ENCODE measurements at places on chromosomes 7 and 10. TPM values are rescaled to one million over a fixed set of nuclear protein-coding genes. Genes with fewer than 3 reads are reported as not detected.

ZNF488 gene
- total RNA-seq = 2.1 TPM

KIAA1549 gene
- total RNA-seq = 8.2 TPM

CYP2C19 gene
- not detected for total RNA-seq

AKR1D1 gene
- total RNA-seq = not detected

ACSM6 gene
- not detected for total RNA-seq

AZGP1 gene
- not detected for total RNA-seq

DNA sequence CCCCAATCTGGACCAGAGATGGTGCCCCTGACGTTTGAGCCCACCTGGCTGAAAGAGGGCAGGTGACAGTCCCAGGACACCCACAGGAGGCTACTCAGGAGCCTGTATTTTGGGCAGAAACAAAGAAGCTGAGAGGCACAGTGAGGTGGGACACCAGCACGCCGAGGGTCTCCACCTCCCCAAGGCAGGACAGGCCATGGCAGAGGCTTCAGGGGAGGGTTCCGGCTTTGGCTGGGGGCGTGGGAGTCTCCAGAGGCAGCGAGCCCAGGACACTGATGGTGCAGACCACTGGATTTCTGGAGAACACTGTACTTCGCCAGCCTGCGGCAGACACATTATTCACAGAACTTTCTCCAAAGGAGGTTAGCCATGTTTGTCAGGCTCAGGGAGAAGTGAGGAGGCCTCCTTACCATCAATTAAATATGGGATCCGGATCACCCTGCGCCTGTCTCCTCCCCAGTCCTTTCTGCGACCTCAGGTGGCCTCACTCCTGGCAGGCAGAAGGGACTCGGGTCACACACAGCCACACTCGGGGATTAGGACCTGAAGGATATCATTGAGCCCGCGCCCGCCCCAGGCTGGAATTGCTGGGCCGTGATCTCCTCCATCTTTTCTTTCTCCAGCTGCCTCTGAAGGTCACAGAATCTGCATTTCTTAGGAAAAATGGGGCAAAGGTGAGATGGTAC is 98.3 kb downstream of the MKI67 start:
- H3K4me3 ChIP-seq = no peak overlapping the region
- H3K36me3 ChIP-seq = no peaks in the 10 kb centered on the region
- DNase-seq = no peak

DNA sequence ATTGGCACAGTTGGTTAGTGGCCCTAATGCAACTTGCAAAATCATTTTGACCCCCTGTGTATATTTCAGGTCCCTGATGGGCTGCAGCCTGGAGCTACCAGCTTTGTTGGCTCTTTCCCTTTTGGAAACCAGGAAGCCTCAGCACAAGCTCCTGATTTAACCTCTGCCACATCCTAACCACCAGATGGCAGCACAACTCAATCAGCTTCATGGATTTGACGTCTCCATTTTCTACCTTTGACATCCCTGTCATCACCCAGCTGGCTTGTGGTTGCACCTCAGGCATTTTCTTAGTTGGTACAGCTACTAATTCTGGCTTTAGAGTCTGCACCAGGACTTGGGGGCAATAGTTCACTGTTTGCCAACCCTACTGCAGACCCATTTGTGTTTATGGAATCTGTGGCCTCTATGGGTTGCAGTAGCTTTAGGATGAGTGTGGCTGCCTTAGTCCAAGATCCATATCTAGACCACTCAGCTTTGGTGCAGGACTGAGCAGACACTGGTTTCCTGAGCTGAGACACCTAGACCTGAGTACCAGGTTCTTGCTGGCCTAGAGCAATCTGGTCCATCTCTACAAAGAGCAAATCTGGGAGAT is 456.2 kb downstream of the REEP3 start:
- H3K4me3 ChIP-seq = no peak overlapping the region
- DNase-seq = peak; percentile 79
- no peaks in the 10 kb centered on the region for H3K4me1 ChIP-seq
- no peaks in the 10 kb centered on the region for H3K27me3 ChIP-seq
- H3K27ac ChIP-seq = no peak overlapping the region

GRCh38 chr10:70492786-70493659 is 14.5 kb downstream of the PALD1 start:
- 0 out of 2 replicates have a peak, but pooled peaks cover 7% of the 10 kb centered on the region for H3K27me3 ChIP-seq
- DNase-seq = peak; percentile 60
- H3K4me1 ChIP-seq = no peaks in the 10 kb centered on the region
- no peaks in the 10 kb centered on the region for H3K36me3 ChIP-seq

DNA sequence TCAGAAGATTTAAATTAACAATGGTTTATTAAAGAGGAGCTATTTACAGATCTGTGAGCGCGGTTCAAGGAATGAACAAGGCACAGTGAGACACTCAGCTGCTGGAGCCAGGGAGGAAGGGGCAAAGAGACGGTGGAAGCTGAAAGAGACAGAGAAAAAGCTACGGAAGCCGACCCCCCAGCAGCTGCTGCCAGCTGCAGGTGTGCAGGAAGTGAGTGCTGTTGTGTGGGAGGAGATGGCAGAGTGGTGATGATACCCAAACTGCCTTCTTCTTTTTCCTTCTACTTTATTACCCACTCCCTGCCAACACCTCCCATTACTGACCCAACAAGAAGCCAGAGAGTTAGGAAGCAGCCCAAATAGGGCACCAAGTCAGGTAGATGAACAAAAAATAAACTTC is 41.9 kb upstream of the MBL2 start:
- H3K27me3 ChIP-seq = no peaks in the 10 kb centered on the region
- H3K36me3 ChIP-seq = no peaks in the 10 kb centered on the region
- no peak for DNase-seq
- H3K27ac ChIP-seq = no peak overlapping the region

DNA sequence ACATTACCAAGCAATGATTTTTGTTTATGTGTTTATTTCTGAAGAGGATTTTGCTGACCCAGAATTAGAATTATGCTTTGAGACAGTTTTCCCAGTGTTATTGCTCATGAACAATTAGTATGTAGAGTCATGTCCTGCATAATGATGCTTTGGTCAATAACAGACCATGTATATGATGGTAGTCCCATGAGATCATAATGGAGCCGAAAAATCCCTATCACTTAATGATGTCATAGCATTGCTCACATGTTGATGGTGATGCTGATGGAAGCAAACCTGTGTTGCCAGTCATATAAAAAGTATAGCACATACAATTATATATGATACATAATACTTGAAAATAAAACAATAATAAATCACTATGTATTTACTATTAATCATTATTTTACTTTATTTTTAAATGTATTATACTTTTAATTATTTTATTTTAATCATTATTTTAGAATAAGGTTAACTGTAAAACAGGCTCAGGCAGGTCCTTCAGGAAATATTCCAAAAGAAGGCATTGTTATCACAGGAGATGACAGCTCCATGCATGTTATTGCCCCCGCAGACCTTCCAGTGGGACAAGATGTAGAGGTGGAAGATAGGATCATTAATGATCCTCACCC is 33.5 kb downstream of the AHR start:
- no peak overlapping the region for H3K27ac ChIP-seq
- peaks cover 66% of the 10 kb centered on the region for H3K36me3 ChIP-seq
- peaks cover 9% of the 10 kb centered on the region for H3K4me1 ChIP-seq
- no peaks in the 10 kb centered on the region for H3K27me3 ChIP-seq

GRCh38 chr7:7265081-7266075 is 83.0 kb downstream of the C1GALT1 start:
- no peaks in the 10 kb centered on the region for H3K27me3 ChIP-seq
- H3K4me1 ChIP-seq = no peaks in the 10 kb centered on the region
- H3K27ac ChIP-seq = no peak overlapping the region

DNA sequence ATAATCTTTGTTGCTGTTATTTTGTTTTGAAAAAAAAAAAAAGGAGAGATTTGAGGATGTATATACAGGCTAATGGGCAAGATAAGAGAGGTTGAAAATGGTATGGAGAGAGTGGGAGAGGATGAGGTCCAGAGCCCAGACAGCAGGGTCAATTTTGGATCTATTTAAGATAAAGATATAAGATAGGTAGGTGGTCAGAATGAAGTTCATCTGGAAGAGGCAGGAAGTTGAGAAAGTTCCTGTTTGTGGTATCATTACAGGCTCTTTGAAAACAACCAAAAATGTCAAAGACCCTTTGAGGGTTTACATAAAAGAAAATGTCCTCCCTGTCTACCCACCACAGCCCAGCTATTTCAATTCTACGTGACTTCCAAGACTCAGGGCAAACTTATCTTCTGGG is 7.5 kb downstream of the CEP41 start:
- peaks cover 10% of the 10 kb centered on the region for H3K4me1 ChIP-seq
- H3K27me3 ChIP-seq = no peaks in the 10 kb centered on the region
- no peak for DNase-seq
- no peaks in the 10 kb centered on the region for H3K36me3 ChIP-seq
- H3K4me3 ChIP-seq = no peak overlapping the region
- no peak overlapping the region for H3K27ac ChIP-seq
